Activated CD4-positive, alpha-beta T cell treated with anti-CD3 and anti-CD28 coated beads for 48 hours (primary cell): ENCODE measurements at places on chromosomes 6 and 20.

DNA sequence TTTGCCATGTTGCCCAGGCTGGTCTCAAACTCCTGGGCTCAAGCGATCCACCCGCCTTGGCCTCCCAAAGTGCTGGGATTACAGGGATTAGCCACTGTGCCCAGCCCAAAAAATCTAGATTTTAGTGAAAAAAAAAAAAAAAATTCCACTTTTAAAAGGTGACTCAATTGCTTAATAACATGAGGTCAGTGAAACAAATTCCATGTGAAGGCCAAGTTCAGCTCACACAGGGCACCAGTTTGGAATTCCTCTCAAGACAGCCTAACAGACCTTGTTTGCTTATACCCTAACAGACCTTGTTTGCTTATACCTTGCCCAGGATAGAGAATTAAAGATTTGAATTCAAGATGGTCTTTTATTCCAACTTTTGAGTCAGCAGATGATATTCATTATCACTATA is 5.1 kb downstream of the RRBP1 start:
- no peak for DNase-seq

- no peak for DNase-seq
Measured at GRCh38 chr20:34566978-34567891, 8.7 kb downstream of the MAP1LC3A start.

DNA sequence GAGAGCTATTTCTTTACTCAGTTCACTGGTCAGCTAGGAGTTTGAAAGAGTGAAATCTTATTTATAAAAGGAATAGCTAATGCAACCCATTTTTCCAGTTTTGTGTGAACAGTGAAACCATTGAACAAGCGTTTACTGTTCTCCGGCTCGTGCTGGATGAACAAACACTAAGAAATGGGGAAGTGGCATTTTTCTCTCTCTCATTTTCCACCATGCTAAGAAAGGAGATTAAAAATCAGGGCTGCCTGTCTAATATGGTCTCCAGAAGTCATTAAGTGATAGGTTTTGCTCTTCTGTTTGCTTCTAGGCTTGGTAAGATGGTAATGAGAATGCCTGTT is 774 bp upstream of the SFT2D1 start:
- no peak for DNase-seq

DNA sequence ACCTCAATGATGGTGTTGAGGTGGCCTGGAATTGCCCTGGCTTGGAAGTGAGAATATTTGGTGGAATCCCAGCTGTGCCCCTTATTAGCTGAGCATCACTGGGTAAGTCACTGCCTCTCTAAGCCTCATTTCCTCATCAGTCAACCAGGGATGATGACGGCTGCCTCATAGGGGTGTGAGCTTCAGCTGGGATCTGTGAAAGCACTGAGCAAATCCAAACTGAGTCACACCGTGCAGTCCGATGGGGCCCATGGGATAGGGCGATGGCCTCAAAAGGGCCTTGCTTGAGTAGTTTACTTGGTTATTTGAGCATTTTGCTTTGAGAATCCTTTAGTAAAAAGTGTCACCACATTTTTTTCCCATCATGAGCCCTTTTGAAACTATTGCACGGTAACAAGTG is 1.1 kb downstream of the SLC22A1 start:
- DNase-seq, result no peak

DNA sequence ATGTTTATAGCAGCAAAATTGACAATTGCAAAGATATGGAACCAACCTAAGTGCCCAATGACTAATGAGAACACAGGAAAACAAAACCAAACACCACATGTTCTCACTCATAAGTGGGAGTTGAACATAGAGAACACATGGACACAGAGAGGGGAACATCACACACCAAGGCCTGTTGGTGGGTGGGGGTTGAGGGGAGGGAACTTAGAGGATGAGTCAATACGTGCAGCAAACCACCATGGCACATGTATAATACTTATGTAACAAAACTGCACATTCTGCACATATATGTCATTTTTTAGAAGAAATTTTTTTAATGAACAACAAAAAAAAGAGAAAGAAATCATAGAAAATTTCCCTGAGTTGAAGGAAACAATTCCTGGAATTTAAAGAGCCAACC is 3.9 kb downstream of the EPM2A start:
- DNase-seq, result peak; percentile 29

GRCh38 chr20:50652702-50653294 is 38.5 kb downstream of the RIPOR3 start:
- no peak for DNase-seq

GRCh38 chr6:88870717-88871330 is 92.6 kb downstream of the RNGTT start:
- peak; percentile 36 for DNase-seq

DNA sequence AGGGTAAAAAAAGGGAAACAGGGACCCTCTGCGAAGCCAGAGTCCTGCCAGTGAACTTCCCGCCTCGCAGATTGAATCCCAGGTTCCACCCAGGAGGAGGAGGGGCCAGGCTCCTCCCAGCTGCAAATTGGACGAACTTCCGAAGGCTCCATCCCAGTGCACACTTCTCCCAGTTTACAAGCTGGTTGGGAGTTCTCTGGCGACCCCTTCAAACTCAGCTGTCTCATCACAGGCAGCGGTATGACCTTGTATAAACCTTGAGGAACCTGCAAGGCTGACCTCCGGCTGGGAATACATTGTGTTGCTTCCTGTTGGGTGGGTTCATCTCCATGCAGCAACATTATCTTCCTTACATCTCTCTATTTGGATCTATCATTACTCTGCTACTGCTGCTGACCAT is 962.7 kb downstream of the GRIK2 start:
- DNase-seq, result no peak

DNA sequence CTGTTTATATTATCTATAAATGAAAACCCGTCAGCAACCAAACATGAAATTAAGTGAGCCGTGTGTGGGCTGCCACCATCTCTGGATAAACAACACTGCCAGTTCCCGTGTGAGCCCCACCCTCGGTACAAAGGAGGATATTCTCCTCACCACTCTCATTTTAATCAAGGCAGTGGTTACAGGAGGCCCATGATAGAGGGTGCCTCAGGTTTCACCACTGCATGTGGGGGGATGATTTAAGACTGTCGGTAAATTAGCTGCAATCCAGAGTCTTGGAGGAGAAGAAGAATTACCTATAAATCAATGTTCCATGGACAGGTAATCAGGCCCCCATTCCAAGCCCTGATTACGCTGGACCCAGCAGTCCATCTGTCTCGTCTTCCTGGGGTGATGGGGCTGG is 361.6 kb upstream of the SULF2 start:
- DNase-seq, result no peak

DNA sequence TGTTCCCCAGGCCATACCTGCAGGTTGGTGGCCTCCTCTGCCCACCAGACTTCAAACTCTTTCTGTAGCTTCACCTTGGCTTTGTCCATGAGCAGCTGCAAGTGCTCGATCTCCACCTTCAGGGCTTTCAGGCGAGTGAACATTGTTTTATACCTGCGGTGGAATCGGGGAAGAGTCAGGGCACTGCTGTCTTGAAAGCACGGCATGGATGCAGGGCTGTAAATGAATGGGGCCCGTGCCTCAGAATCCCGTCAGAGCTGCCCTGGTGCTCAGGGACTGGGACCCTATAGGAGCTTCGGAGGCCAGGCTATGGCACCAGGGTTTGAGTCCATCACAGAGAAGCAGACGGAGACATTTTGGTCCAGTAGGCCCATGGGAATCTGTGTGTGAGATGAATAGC is 37.9 kb upstream of the KCNK16 start:
- DNase-seq, result no peak

DNA sequence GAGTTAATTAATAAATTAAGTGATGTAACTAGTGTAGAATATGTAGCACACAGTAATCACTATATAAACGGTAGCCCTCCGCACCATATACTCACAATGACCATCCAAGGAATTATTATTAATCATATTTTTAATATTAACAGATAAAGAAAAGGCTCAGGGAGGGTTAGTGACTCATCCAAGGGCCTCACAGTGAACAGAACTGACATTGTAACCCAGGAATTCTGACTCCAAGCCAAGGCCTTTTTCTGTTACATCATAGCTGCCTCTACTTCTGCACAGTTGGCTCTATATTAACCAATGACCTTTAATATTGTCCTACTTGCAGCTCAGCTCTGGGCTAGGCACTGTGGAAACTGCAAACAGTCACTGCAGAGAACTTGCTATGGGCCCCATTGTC is 117.5 kb upstream of the SIRPG start:
- DNase-seq, result no peak

DNA sequence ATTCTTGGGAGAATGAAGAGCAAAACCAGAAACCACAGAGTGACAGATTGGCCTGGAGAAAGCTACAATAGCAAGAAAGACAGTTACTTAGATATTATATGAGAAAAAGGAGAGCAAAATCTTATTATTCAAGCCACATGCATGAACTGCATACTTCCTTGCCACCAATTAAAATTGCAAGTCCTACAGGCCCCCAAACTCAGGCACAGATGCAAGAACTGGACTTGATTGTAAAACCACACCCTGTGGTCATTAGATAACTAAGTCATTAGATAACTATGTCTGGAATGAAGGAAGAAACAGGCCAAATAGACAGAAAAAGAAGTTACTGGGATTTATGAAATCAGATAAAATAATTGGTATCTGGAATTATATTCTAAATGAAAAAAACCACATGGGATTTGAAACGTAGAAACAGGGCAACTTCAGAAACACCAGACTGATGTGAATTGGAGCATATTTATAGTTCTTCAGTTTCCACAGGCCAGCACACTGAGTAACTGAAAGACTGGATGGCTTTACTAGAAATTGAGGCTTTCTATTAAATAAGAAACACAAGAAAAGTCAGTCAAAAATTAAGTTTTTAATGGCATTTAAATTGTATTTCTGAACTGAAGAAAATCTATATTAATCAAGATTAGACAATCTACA is 49.4 kb upstream of the CARMIL1 start:
- no peak for DNase-seq

GRCh38 chr20:62258499-62259293 is 20.4 kb downstream of the OSBPL2 start:
- DNase-seq, result no peak

DNA sequence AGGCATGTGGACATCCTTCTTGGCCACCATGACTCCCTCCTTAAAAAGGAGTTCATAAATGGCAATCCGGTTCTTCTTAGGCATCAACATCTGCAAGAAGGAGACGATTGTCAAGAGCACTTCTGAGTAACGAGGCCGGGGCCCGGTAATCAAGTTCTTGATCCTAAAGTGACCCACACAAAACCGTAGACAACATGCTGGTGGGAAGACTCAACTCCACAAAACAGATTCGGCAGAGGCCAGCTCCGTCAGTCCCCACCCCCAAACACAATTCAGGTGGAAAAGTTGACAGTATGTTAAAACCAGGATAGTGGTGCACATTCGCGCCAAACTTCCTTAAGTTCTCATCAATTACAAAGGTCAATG is 754 bp downstream of the RPS10 start:
- DNase-seq, result peak; percentile 21

- no peak for DNase-seq
Measured at GRCh38 chr6:5213836-5214235, 46.9 kb downstream of the LYRM4 start.

DNA sequence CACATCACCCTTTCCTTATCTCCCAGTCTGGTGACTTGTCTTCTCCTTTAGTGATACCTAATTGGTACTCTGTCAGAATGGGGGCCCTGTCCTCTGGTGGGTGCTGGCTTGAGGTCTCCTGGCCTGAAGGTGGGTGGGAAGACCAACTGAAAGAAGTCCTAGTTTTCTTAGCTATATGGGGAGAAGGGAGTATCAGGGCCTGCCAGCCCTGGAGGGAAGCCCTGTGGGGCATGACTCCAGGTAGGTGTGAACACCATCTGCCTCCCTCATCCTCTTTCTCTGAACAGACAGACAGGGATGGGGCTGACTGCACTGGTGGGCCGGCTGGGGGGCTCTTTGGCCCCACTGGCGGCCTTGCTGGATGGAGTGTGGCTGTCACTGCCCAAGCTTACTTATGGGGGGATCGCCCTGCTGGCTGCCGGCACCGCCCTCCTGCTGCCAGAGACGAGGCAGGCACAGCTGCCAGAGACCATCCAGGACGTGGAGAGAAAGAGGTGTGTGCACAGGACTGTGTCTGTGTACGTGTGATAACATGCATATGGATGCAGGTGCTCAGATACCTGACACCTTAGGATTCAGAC is 4.8 kb downstream of the CRIP3 start:
- no peak for DNase-seq

DNA sequence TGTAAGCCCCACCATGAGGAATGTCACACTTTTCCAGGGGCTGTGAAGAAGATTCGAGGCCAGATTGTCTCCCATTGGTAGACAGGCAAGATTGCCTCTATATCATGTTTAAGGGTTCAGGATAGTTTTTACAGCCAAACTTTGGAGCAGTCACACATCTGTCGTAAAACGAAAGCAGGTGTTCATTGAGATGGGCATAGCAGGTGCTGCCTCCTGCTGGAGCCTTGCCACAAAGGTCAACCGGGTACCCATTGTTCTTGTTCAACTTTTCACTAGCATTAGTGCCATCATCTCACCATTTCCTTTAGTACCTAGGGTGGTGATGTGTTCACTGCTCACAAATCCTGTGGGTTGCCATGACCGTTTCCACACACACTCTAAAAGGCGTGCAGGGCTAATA is 198.3 kb downstream of the HTR1B start:
- DNase-seq, result no peak

DNA sequence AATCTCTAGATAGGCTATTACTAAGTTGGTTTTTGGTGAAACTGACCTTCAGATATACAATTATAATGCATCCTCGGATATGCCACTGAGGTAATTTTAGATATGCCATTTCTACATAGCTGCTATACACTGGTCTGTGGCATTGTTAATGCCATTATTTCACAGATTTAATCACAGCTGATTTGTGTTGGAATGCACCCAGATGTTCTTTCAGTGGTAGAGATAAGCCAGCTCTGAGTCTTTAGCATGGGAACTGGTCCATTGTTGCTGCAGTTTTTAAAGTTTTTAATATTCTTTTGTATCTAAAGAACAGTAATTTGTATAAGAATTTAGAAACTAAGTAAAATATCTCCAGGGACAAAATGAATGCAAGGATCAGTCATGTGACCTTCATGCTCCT is 6.8 kb downstream of the TMX4 start:
- no peak for DNase-seq

DNA sequence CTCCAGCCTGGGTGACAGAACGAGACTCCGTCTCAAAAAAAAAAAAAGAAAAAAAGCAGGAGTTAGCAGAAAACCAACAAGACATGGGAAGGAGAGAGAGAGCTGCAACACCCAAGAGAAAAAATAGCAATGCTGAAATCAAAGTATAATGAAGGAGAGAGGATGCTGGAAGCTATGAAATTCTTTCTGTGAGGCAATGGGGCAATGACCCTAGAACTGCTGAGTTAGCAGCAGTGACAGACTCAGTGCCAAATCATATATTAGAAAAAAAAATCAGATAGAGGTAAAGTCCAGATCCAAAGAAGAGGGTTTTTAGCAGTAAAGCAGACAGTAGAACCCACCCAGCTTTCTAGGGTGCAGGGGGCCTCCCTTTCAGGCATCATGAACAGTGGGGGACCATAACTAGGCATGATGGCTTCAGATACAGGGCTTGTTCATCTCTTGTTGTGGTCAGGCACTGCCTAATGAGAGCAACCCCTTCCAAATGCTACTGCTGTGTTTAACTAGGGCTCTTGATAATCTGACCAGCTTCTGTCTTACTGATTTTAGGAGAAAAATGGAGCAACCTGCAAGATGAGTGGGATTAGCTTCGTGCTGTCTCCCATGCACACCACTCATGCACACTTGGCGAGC is 26.9 kb downstream of the SLC17A2 start:
- no peak for DNase-seq

- DNase-seq, result peak; percentile 52
Measured at GRCh38 chr20:835608-836045, 2.1 kb downstream of the FAM110A start.

- DNase-seq, result peak; percentile 56
Measured at GRCh38 chr6:45423111-45423823, 45.5 kb upstream of the SUPT3H start.

GRCh38 chr20:51460569-51461265 is 81.8 kb downstream of the NFATC2 start:
- no peak for DNase-seq
